ENCODE measurements at places on chromosomes 7 and 10.

- no peak for DNase-seq
Observed at GRCh38 chr10:100742076-100742771, 3.2 kb upstream of the PAX2 start.

DNA sequence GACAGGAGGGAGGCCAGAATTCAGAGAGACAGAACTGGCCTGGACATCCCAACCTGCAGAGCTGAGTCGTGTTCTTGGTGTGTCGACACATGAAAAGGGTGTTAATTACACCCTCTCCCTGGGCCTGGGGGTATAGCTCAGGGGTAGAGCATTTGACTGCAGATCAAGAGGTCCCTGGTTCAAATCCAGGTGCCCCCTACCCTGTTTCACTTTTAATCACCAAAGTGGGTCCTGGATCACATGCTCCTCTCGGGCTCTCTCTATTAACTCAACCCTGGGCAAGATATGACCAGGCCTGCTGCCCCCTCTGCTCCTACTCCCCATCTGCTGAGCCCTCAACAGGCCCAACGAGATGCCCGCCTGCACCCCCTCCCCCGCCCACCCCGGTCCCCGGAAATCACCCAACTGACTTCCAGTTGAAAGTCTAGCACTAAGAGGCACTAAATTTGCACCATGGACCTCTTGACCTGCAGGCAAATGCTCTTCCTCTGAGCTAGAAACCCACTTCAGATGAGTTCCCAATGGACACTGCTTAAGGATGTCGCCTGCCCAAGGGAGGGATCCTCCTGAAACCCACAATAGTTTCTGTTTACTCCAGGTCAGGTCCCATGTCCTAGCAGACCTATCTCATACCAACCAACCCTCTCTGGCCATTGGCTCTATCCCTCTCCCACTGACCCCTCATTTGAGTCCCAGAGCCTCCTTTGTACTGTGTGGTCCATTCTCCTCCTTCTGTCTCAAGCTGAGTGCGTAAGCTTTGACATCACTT, 137.6 kb downstream of the ZNF467 start:
- DNase-seq: no peak

GRCh38 chr10:115918812-115919211, 354.2 kb downstream of the GFRA1 start:
- no peak for DNase-seq

DNA sequence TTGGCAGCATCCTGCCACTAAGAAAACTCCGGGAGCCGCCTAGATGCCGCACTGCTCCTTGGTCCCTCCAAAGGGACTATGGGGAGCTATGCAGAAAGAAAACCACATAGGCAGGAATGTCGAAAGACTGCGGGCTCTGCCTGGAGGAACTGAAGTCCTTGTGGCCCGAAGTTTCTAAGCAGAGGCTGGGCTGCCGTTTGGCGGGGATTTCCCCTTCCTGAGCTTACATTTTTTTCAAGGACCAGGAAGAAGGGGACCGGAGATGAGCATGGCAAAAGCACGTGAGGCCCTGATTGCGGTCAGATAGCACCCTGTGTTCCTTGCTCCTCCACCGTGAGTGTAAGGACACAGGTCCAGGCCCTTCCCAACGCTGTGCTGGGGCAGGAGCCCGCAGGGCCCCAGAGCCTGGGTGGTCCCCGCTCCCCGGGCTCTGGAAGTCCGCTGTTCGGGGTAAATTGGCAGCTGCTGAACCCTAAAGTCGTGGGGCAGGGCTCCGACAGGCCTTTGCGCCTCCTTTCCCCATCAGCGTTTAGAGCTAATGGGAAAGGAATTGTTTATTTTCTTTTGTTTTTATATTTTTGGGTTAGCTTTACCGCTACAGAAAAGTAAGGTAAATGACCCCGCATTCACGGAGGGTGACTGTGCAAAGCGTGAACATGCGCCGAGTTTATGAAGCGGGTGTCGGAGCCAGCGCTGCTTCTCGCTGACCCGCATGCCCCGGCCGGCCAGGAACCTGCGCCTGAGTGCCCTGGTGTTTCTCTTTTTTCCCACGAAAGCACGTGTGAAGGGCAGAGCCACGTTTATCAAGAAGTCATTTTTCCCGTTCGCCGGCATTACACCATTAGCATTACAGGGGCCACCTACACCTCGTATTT, 356.5 kb upstream of the ZNF32 start:
- DNase-seq: no peak

DNA sequence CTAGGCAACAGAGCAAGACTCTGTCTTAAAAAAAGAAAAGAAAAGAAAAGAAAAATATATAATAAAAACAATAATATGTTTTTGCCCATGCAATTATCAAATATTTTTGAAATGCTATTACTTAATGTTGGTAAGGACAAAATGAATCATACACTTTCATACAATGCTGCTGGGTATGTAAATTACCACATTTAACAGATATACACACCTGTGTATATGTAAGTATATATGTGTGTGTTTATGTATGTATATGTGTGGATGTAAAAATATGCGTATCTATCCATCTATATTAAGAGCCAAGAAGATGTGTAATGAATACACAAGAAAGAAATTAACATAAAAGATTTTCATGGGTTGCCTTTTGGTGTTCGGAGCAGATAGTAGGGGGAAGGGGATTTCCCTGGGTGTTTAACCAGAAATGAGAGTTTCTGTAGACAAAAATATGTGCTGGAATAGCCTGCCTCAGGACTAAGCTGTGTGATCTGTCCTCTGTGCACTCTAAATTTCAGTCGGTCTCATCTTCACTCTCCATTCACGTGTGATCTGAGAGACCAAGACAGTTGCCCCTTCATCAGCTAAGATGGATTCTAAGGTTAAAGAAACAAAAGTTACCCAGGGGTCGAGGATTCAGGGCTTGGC, 61.2 kb downstream of the PRKCQ start:
- no peak for DNase-seq

- DNase-seq: no peak
Observed at GRCh38 chr10:88244781-88245625, 338.1 kb downstream of the RNLS start.

DNA sequence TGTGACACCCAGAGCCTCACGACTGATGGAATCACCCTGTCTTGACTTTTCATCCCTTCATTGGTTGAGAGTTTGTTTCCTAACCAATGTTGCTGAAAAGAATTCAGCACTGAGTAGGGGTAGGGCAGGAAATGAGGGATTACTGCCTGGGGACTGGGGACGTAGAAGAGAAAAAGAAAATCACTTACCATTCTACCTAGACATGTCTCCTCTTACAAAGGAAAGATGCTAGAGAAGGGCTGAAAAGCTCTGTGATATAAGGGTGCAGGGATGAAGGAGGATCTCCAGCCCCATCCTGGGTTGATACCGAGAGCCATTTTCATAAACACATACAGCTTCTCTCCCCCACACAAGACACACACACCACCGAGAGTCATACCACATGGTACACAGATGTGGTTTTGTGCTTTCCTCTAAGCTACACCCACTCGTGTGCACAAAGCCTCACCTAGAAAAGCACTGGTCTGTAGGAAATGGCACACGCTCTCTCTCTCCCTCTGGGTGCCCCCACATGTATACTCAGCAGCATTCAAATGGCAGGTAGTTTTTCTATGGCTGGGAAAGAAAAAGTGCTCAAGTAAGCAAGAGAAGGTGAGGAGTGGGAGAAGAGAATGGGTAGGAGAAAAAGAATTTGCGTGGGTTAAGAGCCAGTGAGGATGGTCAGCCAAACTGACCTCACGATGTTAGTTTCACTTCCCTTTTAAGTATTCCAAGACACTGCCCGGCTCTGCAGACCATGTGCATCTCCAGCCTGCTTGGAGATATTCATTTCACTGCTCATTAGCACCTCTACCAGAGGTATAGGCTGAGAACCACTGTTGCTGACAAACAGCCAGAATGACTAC, 85.8 kb downstream of the CALD1 start:
- DNase-seq: no peak

GRCh38 chr7:140456551-140457051, 22.7 kb downstream of the MKRN1 start:
- DNase-seq: no peak

DNA sequence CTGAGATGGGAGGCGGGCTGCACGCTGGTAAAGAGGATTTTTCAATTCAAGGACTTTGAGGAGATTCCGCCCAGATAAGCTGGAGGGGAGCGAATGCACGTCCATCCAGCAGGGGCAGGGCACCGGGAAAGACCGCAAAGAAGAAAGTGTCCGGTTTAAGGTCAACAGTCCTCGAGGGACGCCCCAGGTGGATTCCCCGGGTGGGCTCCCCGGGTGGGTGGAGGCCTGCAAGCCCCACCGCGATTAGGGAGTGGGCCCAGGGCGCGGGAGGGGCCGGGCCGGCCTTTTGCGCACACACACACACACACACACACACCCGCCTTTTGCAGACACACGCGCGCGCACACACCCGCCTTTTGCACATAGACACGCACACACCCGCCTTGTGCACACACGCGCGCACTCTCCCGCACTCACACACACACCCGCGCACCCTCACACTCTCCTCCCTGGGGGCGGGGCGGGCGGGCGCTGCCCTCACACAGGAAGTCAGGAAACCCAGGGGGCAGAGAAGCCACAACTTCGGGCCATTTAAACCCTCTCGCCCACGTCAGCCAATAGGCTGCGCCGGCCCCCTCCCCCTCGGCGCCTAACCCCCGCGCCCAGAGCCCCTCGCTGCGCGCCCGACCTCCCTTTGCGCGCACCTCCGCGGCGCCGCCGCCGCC, 615 bp downstream of the ARHGAP12 start:
- no peak for DNase-seq

DNA sequence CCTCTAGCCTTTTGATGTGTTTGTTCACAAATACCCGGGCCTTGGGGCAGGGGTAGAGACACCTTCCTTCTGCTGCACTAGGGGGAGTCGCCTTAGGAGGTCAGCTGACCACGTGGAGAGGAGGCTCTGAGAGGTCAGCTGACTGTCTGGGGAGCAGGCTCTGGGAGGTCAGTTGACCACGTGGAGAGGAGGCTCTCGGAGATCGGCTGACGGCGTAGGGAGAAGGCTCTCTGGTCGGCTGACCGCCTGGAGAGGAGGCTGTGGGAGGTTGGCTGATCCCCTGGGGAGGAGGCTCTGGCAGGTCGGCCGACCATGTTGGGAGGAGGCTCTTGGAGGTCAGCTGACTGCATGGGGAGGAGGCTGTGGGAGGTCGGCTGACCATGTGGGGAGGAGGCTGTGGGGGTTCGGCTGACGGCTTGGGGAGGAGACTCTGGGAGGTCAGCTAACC, 59.6 kb upstream of the LYZL1 start:
- DNase-seq: no peak

- no peak for DNase-seq
Observed at GRCh38 chr7:2791390-2791789, 52.7 kb downstream of the GNA12 start.

GRCh38 chr7:153245809-153246208, 486.3 kb downstream of the ACTR3B start:
- no peak for DNase-seq

- DNase-seq: no peak
Observed at GRCh38 chr10:112927980-112928379, 22.1 kb upstream of the TCF7L2 start.

Data from brain pericyte (primary cell).